Mammary epithelial cell (primary cell): ENCODE measurements at places on chromosomes 3 and 15. TPM values are rescaled to one million over a fixed set of nuclear protein-coding genes. Genes with fewer than 3 reads are reported as not detected.

Gene KCNMB2
- polyA plus RNA-seq, result not detected

Gene WWTR1
- 76.3 TPM for polyA plus RNA-seq

GRCh38 chr3:126024049-126024854 is 55.3 kb downstream of the ROPN1B start:
- no peak for DNase-seq

- no peak for DNase-seq
These were observed 112.2 kb upstream of the SLC4A7 start for GRCh38 chr3:27596334-27596841.

GRCh38 chr3:181718369-181718768 is 6.6 kb downstream of the SOX2 start:
- no peak for DNase-seq

GRCh38 chr15:45705510-45706473 is 71.0 kb downstream of the SQOR start:
- peak; percentile 70 for DNase-seq

- DNase-seq, result no peak
These were observed 30.4 kb upstream of the PLAAT1 start for GRCh38 chr3:193210618-193211017.

DNA sequence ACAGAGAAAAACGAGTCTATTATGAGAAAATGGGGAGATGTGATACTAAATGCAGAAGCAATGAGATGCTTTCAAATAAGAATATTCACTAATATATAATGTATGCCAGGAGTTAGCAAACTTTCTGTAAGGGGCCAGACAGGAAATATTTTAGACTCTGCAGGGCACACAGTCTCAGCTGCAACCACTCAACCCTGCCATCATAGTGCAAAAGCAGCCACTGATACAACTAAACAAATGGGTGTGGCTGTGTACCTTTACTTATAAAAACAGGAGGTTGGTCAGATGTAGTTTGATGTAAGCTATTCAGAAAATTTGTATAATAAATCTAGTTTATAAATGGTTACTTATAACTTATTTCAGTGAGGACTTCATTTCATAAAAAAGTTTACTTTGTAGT is 78.1 kb downstream of the FBXL22 start:
- no peak for DNase-seq

DNA sequence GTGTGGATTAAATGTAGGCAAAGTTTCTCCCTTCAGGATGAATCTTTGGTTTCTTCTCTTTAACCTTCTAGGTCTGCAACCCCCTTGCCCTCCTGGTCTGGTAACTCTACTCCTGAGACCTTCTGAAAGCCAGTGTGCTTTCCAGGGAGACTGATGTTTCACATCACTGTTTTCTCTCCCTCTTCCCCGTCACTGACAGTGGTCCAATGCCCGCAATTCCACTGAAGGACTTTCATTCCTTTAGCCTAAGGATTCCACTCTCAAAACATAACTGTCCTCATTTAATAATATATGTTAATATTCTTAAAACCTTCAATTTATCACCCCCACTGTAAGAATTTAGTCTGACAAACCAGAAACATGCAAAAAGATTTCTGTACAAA is 101.5 kb upstream of the CPNE4 start:
- DNase-seq, result no peak
